ENCODE measurements at places on chromosomes 6 and 20.

DNA sequence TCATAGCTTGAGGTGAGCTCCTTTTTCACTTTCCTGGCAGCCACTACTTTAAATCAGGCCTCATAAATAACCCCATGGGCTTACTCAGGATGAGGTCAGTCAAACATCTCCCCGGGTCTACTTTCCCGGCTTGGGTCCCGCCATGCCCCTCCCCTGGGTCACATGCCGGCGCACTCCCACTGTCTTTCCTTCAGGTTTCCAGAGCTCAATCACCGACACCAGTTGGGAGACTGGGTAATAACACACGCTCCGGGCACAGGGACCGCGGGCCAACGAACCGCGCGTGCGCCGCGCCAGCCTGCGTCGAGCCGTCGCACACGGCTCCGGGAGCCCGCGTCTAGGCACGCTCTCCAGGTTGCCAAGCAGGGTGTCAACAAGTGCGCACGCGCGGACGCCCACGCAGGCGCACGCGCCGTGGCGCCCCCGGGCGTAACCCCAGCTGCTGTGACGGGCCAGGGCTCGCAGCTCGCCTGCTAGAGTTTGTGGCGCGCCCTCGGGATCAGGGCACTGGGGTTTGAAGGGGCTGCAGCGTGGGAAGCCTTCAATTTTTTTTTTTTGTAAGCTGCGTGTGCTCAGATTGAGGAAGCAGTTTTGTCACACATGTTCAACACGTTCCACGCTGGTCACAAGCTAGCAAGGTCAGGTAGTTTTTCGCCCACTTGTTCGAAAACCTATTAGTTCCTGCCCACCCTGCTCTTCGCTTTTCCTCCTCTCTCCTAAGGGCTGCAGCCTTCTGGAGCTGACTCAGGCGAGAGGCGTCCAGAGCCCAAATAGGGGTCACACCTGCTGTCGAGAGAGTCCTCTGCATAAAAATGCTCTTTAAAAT is 31.8 kb downstream of the TFAP2B start:
- no peak for DNase-seq

- no peak for DNase-seq
These were observed 107.1 kb downstream of the ZDHHC14 start for GRCh38 chr6:157488058-157488457.

GRCh38 chr6:135213616-135214015 is 32.5 kb downstream of the MYB start:
- DNase-seq, result no peak

DNA sequence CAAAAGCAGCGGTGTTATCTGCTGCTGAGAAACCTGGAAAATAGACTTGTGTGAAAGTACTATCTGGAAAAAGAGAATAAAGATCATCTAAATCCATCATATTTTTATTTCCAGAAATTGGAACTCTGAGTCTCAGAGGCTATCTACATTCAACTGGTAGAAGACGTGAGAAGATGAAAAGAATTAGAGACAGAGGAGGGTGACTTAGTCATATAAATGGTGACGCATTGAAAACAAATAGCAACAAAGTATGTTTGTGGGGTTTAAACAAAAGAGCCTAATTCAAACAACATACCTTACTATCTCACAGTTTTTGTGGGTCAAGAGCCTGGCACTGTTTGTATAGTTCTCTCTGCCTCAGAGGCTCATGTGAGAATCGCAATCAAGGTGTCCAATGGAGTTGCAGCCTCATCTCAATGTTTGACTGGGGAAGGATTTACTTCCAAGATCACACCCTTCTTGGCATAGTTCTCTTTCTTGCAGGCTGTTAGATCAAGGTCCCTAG is 757.1 kb upstream of the SLC35B3 start:
- no peak for DNase-seq

- DNase-seq, result peak; percentile 93
These were observed 44.6 kb downstream of the ARHGAP40 start for GRCh38 chr20:38645980-38646858.

- DNase-seq, result no peak
These were observed 520 bp downstream of the KCNK17 start for GRCh38 chr6:39313526-39314272.
